ENCODE measurements at places on chromosomes 3 and 15. TPM values are rescaled to one million over a fixed set of nuclear protein-coding genes. Genes with fewer than 3 reads are reported as not detected.

- no peak for DNase-seq
- no peak overlapping the region for H3K4me3 ChIP-seq
- H3K4me1 ChIP-seq = no peaks in the 10 kb centered on the region
- H3K27ac ChIP-seq = no peak overlapping the region
- H3K27me3 ChIP-seq = no peaks in the 10 kb centered on the region
These were observed 19.9 kb downstream of the RBPMS2 start for GRCh38 chr15:64755427-64755940.

- H3K4me3 ChIP-seq = no peak overlapping the region
- H3K36me3 ChIP-seq = no peaks in the 10 kb centered on the region
- no peaks in the 10 kb centered on the region for H3K4me1 ChIP-seq
- H3K27ac ChIP-seq = no peak overlapping the region
- no peak for DNase-seq
These were observed 51.7 kb downstream of the SEMA5B start for GRCh38 chr3:122975924-122976293.

GRCh38 chr3:177144922-177145321 lies 52.4 kb downstream of the TBL1XR1 start:
- H3K4me1 ChIP-seq = peaks cover 41% of the 10 kb centered on the region
- peak overlapping the region; percentile 30 for H3K4me3 ChIP-seq
- H3K27ac ChIP-seq = peak overlapping the region; percentile 47

DNA sequence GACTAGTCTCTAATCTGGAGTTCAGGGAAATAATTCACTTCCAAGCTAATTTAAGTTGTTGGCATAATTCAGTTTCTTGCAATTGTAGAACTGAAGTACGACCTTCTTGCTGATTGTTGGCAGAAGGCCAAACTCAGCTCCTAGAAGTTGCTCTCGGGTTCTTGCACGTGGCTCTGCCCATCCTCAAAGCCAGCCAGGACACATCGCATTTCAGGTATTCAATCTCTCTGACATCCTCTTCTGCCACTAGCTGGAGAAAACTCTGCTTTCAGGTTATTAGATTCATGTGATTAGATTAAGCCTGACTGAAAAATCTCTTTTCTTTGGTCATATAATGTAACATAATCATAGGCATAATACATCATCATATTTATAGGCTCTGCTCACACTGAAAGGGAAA lies 362.0 kb downstream of the ZPLD1 start:
- no peaks in the 10 kb centered on the region for H3K4me1 ChIP-seq
- H3K36me3 ChIP-seq = no peaks in the 10 kb centered on the region
- DNase-seq = no peak
- H3K27me3 ChIP-seq = no peaks in the 10 kb centered on the region

DNA sequence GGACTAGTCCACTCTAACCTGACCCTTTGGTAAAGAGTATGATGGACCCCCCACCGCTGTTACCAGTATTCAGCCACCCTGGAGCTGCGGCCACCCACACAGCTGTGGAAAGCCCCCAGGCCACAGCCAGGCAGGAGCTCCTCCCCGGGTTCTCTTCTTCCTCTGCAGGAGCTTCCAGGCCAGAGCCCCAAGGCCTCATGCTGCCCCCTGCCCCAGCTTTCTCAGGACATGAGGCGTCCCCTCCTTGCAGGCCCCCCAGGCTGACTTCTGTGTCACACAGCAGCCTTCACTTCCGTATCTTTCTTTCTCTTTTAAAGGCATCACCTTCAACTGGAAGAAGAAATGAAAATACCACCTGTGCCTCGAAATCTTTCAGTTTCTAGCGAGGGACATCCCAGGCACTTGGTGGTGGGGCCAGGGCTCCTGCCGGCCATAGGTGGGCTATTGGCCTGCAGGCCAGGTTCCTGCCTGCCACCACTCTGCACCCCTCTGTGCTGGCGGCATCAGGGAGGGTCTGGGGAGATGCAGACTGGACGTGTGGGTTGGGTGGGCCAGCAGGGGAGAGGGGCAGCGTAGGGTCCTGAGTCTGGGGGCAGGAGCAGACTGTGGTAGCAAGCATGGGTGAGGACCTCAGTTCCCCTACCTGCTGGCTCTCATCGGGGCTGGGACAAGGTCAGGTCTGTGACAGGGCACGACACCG lies 19.9 kb downstream of the KLF13 start:
- peak overlapping the region; percentile 44 for H3K4me3 ChIP-seq
- DNase-seq = no peak
- peaks cover 100% of the 10 kb centered on the region for H3K4me1 ChIP-seq

GRCh38 chr3:69087030-69087791 lies 2.5 kb downstream of the ARL6IP5 start:
- peak overlapping the region; percentile 76 for H3K27ac ChIP-seq
- H3K4me1 ChIP-seq = peaks cover 64% of the 10 kb centered on the region
- no peaks in the 10 kb centered on the region for H3K27me3 ChIP-seq

- H3K4me1 ChIP-seq = no peaks in the 10 kb centered on the region
- no peak overlapping the region for H3K4me3 ChIP-seq
- no peak for DNase-seq
- no peaks in the 10 kb centered on the region for H3K36me3 ChIP-seq
- H3K27me3 ChIP-seq = no peaks in the 10 kb centered on the region
- no peak overlapping the region for H3K27ac ChIP-seq
These were observed 106.5 kb upstream of the GALNT15 start for GRCh38 chr3:16067837-16068471.

DNA sequence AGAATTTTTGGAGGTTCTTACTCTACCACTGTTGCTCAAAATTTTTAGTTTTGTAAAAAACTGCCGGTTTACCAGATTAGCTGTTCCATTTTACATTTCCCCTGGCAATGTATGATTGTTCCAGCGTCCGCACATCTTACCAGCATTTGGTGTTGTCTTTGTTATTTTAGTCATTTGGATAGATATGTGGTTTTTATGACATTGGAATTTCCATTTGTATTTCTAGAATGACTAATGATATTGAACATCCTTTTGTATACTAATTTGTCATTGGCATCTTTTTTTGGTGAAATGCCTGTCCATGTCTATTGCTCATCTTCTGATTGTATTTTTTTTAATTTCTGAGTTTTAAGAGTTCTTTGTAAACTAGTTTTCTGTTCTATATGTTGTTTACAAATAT lies 28.5 kb downstream of the LRRC28 start:
- H3K27ac ChIP-seq = no peak overlapping the region
- no peak overlapping the region for H3K4me3 ChIP-seq

DNA sequence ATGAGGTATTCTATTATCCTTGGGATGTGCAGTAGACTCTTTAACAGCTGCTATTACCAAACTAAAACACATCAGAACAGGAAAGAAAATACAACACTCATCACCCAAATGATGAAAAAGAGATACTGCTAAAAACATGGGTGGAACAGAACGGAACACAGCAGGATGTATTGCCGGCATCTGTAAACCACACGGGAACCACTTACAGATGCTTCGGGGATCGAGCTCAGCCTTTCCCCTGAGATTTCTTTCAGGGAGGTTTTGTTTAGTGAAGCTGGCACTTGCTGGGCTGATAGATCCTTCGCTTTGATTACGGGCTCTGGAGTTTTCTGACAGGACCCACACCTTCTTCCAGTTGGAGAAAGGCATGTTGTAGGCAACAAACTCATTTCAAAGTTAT lies 182.3 kb upstream of the FAM3D start:
- no peak for DNase-seq
- H3K27ac ChIP-seq = no peak overlapping the region
- H3K4me1 ChIP-seq = no peaks in the 10 kb centered on the region
- H3K36me3 ChIP-seq = no peaks in the 10 kb centered on the region
- H3K27me3 ChIP-seq = no peaks in the 10 kb centered on the region
- H3K4me3 ChIP-seq = no peak overlapping the region

DNA sequence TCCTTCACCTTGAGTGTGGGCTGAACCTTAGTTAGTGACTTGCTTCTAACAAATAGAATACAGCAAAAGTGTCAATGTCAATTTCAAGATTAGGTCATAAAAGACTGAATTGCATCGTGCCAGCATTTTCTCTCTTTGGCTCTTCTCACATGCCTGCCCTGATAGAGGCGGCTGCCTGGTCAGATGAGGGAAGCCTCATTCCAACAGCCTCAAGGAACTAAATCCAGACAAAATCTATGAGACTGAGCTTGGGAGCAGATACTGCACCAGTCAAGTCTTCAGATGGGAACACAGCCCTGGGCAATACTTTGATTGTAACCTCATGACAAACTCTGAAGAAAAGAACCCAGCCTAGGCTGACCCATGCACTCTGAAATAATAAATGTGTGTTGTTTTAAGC lies 63.5 kb upstream of the MFGE8 start:
- no peak overlapping the region for H3K27ac ChIP-seq
- H3K4me3 ChIP-seq = no peak overlapping the region
- H3K36me3 ChIP-seq = no peaks in the 10 kb centered on the region

DNA sequence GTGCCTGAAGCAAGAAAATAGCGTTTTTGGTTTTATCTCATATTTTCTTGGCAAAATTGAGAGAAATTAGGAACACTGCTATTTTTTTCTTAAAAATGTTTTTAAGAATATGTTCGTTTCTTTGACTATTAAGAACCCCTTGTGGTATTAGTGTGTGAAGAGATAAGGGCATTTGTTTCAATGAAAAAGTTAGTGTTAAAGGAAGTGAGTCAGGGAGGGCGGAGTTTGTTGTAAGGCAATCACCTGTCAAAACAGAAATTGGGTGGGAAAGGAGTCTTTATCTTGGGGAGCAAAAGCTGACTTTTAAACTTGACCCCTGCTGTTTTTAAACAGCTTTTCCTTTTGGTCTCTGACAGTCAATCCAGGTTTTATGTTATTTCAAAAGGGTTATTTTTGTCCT lies 4.2 kb downstream of the RAP2B start:
- no peak for DNase-seq
- H3K36me3 ChIP-seq = peaks cover 3% of the 10 kb centered on the region

DNA sequence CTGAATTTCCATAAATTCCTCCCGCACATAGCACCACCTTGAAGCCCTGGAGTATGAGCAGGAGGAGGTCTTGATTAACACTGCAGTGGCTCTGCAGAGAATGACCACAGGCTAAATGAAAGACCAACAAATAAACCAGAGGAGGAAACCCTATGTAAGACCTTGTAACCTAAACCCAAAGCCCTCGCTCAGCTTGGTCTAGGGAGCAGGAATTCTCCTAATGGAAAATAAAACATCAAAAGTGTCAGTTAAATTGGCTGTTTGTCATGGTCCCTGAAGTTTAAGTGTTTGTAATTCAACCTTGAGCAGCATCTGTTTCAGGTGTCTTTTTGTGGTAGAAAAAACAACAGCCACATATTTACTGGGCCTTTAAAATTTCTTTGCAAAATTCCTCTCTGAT lies 9.2 kb upstream of the UBE2Q2 start:
- no peak overlapping the region for H3K4me3 ChIP-seq
- no peak for DNase-seq
- no peaks in the 10 kb centered on the region for H3K36me3 ChIP-seq
- H3K4me1 ChIP-seq = no peaks in the 10 kb centered on the region
- H3K27me3 ChIP-seq = no peaks in the 10 kb centered on the region

GRCh38 chr15:67480741-67481140 lies 40.2 kb upstream of the C15orf61 start:
- no peak overlapping the region for H3K27ac ChIP-seq
- no peaks in the 10 kb centered on the region for H3K27me3 ChIP-seq
- H3K36me3 ChIP-seq = no peaks in the 10 kb centered on the region
- DNase-seq = no peak
- peaks cover 5% of the 10 kb centered on the region for H3K4me1 ChIP-seq

GRCh38 chr15:68210821-68211655 lies 5.9 kb upstream of the CALML4 start:
- H3K27me3 ChIP-seq = no peaks in the 10 kb centered on the region
- H3K4me3 ChIP-seq = no peak overlapping the region
- no peak for DNase-seq
- peaks cover 18% of the 10 kb centered on the region for H3K4me1 ChIP-seq
- H3K27ac ChIP-seq = no peak overlapping the region

- H3K4me3 ChIP-seq = no peak overlapping the region
- no peaks in the 10 kb centered on the region for H3K27me3 ChIP-seq
- no peak for DNase-seq
- no peaks in the 10 kb centered on the region for H3K36me3 ChIP-seq
- H3K4me1 ChIP-seq = no peaks in the 10 kb centered on the region
These were observed 65.4 kb upstream of the PFN2 start for GRCh38 chr3:150035910-150036612.

PLSCR4 gene
- polyA plus RNA-seq = not detected

CLDN16 gene
- polyA plus RNA-seq = not detected

HDDC3 gene
- 48.9 TPM for polyA plus RNA-seq

P2RY1 gene
- polyA plus RNA-seq = not detected

GLDN gene
- polyA plus RNA-seq = not detected

All from naive thymus-derived CD4-positive, alpha-beta T cell (primary cell).